ENCODE measurements at places on chromosomes 13 and 19. TPM values are rescaled to one million over a fixed set of nuclear protein-coding genes. Genes with fewer than 3 reads are reported as not detected.

DNA sequence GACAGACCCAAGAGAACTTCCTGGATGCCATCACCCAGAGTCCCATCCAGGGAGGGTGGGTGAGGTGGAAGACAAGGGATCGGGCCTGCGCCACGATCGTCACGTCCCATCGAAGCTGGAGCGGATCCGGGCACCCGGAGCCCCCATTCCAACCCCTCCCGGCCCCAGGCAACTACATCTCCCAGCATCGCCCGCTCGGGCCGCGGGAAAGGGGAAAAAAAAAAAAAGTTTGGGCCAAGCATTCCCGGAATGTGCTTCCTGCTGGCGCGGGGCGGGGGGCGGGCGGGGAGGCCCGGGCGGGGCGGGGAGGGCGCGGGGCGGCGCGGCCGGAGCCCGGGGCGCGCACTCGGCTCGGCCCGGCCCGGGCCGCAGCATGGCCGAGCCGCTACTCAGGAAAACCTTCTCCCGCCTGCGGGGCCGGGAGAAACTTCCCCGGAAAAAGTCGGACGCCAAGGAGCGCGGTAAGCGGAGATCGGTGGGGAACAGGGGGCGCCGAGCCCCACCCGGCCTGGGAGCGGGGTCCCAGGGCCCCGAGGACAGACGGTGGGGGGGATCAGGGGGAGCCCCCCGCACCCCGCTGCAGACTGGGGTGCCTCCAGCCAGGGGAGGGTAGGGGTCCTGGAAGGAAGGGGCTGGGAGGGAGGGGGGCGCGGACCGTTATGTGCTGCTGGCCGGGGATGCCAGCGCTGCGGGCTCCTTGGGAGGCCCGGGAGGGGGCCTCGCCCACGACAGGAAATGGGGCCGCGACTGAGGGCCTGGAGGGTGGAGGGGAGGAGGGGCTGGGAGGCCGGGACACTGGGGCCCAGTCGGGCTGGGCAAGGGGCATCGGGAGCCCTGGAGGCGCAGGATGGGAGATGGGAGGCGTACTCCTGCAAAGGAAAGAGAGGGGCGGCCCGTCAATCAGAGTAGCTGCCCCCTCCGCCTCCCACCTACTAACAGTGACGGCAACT lies at the start of gene SYDE1:
Gene SYDE1, plus strand, starts transcription at position 341 of the 950 bp plus-strand sequence. Its CDS starts 33 bp downstream, at position 374.
- peak; percentile 62 for DNase-seq

DNA sequence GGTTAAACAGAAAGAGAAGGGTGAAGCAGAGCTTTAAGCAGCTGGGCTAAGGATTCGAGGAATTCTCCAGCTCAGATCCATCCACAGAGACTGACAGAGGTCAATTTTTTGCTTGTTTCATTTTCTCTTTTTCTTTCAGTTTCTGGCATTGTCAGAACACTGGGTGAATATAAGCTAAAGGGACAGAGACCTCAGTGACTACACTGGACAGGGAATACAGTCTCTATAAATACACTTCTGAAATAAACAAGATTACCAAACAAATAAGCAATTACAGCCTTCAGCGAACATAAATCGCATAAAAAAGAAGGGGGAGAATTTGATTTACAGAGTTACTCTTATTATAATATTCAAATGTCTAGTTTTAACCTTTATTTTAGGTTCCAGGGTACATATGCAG lies 3.7 kb upstream of the ZNF441 start:
- no peak for DNase-seq

- DNase-seq: no peak
Observed at GRCh38 chr13:39542361-39542760, 60.6 kb downstream of the LHFPL6 start.

GRCh38 chr13:92842145-92842544 lies 384.5 kb upstream of the GPC6 start:
- DNase-seq: no peak

GRCh38 chr13:67916650-67917049 lies 686.5 kb upstream of the PCDH9 start:
- no peak for DNase-seq

DNA sequence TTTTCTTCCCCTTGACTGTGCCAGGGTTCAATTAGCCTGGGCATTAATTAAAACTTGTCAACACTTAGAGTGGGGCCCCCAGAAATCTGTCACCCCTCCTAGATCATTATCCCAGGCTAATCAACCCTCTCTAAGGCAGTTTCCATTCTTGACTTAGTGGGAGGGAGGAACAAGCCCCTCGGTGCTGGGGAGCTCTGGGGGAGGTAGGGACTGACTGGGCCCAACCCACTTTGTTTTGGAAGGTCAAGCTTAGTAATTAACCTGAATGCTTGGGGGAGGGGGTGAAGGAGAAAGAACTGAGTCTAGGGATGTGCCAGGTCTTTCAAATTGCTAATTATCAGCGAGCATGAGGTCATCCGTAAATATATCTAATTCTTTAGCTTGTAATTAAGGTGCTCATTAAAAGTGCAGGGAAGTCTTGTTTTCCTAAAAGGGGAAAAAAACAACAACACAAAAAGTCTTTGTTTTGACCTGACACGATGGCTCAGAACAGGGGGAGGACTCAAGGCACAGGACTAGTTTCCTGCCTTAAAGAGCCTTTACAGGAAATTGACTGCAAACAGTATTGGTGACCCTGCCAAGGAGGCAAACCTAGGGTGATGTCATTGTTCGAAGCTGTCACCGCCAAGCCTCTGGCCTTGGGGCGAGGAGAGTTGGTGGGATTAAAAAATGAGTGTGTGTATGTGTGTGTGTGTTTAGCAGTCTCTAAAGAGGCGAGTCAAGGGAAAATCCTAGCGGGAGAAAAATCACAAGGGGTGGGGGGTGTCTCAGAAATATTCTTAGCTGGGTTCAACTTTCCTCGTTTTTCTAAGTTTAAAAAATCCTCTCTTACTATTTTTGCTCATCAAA lies 19.4 kb downstream of the ACTN4 start:
- peak; percentile 66 for DNase-seq

DNA sequence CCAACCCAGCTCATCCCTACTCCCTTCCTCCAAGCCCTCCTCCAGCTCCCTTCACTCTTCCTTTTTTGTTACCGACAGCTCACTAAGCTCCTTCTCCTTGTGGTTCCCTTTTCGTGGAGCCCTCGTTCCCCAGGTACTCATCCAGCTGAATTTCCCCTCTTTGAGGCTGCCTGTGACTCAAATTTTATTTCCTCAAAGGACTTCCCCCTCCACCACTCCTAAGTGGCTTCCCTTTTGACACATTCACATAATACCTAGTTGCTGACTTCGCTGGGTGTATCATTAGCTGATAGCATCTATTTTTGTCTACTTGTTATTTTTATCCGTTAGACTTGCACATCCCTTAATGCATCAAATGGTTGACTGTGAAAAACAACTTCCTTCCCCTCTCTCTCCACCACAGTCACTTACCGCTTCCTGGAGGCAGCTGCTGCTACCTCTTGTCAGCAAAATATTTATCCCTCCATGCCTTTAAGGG lies 14.5 kb downstream of the FFAR2 start:
- peak; percentile 56 for DNase-seq

- DNase-seq: no peak
Observed at GRCh38 chr19:53156850-53157249, 2.0 kb downstream of the ZNF347 start.

GRCh38 chr13:58955546-58956385 lies 1208.0 kb downstream of the DIAPH3 start:
- no peak for DNase-seq

DNA sequence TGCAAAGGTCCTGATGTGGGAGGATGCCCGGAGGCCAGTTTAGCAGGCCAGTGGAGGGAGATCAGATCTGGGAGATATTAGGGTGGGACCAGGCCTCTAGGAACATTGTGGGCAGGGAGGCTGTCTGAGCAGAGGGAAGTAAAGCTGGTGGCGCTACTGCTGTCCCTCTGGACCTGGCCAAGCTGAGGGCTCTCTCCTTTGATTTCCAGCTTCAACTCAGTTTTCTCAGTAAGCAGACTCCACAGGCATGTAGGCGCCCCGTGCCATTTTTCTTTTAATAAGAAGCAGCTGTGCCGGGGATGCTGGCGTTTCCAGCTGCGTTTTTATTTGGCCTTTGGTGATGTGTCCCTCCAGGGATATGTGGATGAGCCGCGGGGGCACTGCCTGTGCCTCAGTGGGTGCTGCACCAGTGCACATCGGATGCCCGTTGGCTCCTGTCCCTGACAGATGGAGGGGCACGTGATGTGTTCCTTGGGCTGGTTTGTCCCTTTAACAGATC lies 6.7 kb downstream of the DNM2 start:
- DNase-seq: no peak

DNA sequence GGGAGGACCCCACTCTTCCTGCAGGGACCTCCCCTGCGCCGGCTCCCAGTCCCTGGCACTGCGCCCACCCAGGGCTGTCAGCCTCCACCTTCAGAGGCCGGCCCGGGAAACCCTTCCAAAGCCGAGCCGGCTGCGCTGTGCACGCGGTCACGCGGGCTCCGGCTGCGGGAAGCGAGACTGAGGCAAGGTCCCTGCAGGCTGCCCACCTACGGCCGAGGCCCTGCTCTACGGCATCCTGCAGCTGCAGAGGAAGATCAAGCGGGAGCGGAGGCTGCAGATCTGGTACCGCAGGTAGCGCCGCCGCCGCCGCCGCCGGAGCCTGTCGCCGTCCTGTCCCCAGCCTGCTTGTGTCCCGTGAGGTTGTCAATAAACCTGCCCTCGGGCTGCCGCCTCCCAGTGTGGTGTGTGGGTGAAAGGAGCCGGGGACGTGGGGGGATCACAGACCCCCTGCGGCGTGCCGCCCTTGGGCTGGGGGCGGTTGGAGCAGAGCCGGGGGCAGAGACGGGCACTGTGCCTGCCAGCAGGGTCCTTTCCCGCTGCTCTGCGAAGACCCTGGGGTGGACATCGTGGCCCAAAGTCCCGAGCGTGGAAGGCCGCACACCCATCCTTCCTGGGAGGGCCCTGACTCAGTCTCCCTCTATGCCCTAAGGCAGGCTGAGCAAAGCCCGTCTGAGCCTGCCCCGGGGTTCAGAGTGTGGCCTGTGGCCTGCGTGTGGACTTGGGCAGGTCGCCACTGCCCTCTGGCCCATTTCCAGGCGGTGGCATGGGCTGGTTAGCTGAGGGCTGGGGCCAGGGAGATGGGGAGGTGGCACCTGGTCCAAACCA lies 5.9 kb downstream of the GAMT start:
- no peak for DNase-seq

DNA sequence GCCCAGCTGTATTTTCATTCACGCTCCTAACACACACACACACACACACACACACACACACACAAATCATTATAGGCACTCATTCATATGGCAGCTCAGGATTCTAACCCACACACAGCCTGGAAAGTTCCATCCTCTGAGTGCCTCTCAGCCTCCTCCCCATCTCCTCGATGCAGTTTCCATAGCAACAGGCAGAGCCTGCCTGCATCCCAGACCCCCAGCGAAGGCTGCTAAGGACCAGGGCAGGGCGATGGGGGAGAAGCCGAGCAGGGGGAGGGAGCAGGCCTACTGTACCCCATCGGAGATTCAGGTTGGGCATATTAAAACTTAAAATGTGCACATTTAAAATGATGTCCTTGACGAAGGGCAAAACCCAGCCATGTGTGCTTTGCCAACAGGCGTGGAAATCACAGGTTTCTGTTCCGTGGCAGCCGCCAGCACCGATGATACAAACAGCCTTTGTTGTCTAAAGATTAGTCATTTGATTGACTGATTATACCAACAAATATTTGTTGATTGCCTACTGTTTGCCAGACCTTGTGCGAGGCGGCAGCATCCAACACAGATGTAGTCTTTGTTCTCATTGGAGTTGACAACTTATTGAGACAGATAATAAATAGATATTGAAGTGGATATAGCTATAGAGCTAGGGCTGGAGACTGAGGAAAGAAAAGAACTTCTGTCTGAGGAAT lies 43.8 kb upstream of the USP29 start:
- no peak for DNase-seq

GRCh38 chr19:46186101-46186716 lies 38.2 kb downstream of the IGFL2 start:
- no peak for DNase-seq

GRCh38 chr19:1104311-1105007 lies 665 bp downstream of the GPX4 start:
- DNase-seq: peak; percentile 78

DNA sequence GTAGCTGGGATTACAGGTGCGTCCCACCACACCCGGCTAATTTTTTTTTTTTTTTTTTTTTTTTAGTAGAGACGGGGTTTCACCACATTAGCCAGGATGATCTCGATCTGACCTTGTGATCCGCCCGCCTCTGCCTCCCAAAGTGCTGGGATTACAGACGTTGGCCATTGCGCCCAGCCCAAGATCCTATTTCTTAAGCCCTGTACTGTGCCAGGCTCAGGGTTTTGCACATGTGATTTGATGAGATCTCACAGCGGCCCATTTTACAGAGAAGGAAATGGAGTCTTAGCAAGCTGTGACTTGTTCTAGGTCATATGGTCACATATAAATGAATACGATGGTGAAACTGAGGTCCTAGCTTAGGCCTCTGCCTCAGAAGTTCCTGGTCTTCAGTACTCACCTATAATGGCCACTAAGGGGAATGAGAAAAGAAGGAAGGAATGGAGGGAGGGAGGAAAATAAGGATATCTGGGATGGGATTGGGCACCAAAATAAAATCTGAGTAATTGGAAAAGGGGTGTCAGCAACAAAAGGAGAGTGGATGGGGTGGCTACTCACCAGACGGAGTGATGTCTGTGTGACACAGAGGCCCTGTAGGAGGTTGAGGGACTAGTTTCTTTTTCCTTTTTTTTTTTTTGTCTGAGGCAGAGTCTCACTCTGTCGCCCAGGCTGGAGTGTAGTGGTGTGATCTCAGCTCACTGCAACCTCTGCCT lies 1.3 kb downstream of the OSCAR start:
- no peak for DNase-seq

- no peak for DNase-seq
Observed at GRCh38 chr13:70034286-70034685, 73.3 kb upstream of the ATXN8OS start.

DNA sequence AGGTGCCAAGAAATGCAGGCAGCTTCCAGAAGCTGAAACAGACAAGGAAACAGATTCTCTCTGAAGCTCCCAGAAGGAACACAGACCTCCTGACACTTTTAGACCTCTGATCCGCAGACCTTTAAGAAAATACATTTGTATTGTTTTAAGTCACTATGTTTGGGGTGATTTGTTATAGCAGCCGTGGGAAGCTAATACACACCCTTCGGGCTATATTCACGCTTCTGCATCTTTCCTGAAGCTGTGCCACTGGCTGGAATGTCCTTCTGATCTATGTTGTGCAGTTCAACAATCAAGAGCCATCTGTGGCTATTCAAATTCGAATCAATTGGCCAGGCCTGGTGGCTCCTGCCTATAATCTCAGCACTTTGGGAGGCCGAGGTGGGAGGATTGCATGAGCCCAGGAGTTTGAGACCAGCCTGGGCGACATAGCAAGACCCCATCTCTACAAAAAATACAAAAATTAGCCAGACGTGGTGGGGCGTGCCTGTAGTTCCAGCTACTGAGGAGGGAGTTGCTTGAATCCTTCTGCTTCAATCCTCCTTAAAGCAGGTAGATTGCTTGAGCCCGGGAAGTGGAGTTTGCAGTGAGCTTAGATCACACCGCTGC lies 5.8 kb upstream of the DHX34 start:
- no peak for DNase-seq

- DNase-seq: no peak
Observed at GRCh38 chr13:105116966-105117365, 1418.5 kb downstream of the EFNB2 start.

GRCh38 chr13:41854758-41855157 lies 106.2 kb downstream of the VWA8 start:
- no peak for DNase-seq

GRCh38 chr13:39575641-39576238 lies 27.3 kb downstream of the LHFPL6 start:
- DNase-seq: no peak

Gene GFY
- total RNA-seq: not detected

Gene NDUFS7
- 117 TPM for total RNA-seq

Gene ZNF302
- total RNA-seq: 16.6 TPM

Gene MEX3D
- 6.0 TPM for total RNA-seq

Gene KLHL1
- total RNA-seq: not detected

Gene CBY2
- not detected for total RNA-seq

Gene TMEM238
- 7.0 TPM for total RNA-seq

Gene SRRM5
- total RNA-seq: 0.59 TPM
